ENCODE measurements at places on chromosomes 11 and 22. TPM values are rescaled to one million over a fixed set of nuclear protein-coding genes. Genes with fewer than 3 reads are reported as not detected.

The SEC14L2 gene
- total RNA-seq: 10.7 TPM

The VPREB1 gene
- total RNA-seq: not detected

The MUC15 gene
- not detected for total RNA-seq

The RSF1 gene
- total RNA-seq: 83.0 TPM

The CBLIF gene
- total RNA-seq: not detected

The RAG2 gene
- 0.10 TPM for total RNA-seq

The PRODH gene
- 1.4 TPM for total RNA-seq

The DDI1 gene
- not detected for total RNA-seq

The UCP2 gene
- 68.8 TPM for total RNA-seq

The FADS2 gene
- 679 TPM for total RNA-seq

The LRRC56 gene
- total RNA-seq: 9.8 TPM

The UCP3 gene
- total RNA-seq: 0.46 TPM

The BTG4 gene
- not detected for total RNA-seq

The PGA4 gene
- not detected for total RNA-seq

The OR51A4 gene
- not detected for total RNA-seq

The RFPL3 gene
- not detected for total RNA-seq

The BAIAP2L2 gene
- 0.18 TPM for total RNA-seq

The C11orf91 gene
- 1.3 TPM for total RNA-seq

The CTTN gene
- 503 TPM for total RNA-seq

The SAA2 gene
- 4.0 TPM for total RNA-seq

The LYVE1 gene
- 0.31 TPM for total RNA-seq

The PAMR1 gene
- total RNA-seq: 0.13 TPM

The APLNR gene
- total RNA-seq: not detected

The NAALAD2 gene
- not detected for total RNA-seq

The TPST2 gene
- total RNA-seq: 7.1 TPM

The P2RX6 gene
- 0.46 TPM for total RNA-seq

The PGA3 gene
- total RNA-seq: not detected

Measured in Panc1 (cell line).